ENCODE measurements at places on chromosomes 1 and 21. TPM values are rescaled to one million over a fixed set of nuclear protein-coding genes. Genes with fewer than 3 reads are reported as not detected.

GRCh38 chr1:173424782-173425407 lies 52.2 kb upstream of the PRDX6 start:
- no peaks in the 10 kb centered on the region for H3K27me3 ChIP-seq
- H3K27ac ChIP-seq, result no peak overlapping the region
- no peaks in the 10 kb centered on the region for H3K36me3 ChIP-seq

DNA sequence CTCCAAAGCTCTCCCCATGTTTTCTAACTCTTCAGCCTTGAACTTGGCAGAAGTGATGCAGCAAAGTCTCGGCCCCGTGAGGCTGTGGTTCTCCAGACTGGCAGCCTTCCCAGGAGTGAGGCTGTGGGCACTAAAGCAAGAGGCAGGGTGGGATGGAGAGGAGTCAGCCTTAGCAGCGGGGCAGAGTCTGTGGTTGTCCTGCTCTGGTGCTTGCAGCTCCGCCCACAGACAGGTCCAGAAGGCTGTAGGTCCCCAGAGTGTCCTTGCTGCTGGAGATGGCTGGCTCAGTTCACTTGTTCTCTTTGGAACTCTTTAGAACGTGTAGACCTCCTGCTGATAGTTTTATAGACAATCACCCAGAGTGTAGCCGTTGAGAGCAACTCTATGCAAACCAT lies 142.6 kb downstream of the AJAP1 start:
- no peak for DNase-seq
- no peaks in the 10 kb centered on the region for H3K27me3 ChIP-seq
- no peaks in the 10 kb centered on the region for H3K36me3 ChIP-seq

DNA sequence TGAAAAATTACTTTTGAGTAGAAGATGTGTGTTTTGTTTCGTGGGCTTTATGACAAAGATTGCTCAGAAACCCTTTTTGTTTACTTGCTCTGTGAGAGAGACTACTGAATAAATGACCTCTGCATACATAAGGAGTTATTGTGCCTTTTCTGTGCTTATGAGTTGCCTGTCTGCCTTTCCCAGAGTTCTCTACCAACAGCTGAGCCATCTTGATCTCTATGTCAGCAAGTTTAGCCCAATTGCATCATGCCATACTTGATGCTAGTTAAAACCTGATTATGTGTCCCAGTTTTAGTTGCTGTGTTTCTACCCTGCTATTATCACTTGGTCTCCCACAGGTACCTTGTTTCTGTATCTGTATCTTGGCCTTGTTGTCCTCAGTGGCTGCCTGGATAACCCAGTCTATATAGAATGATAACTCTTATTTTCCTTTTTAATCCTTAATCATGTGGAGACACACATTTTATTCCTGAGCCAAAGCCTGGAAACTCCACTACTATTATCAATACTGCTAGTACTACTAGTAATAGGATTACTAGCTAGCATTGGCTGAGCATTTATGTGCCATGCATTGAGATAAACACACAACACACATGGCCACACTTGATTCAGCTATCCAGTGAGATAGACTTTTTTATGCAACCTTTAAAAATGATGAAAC lies 28.7 kb upstream of the GNG12 start:
- H3K36me3 ChIP-seq, result no peaks in the 10 kb centered on the region
- DNase-seq, result no peak
- no peak overlapping the region for H3K4me3 ChIP-seq
- H3K4me1 ChIP-seq, result no peaks in the 10 kb centered on the region

C21orf58 gene
- polyA plus RNA-seq, result 6.3 TPM

TRIM46 gene
- polyA plus RNA-seq, result 3.4 TPM

Measured in B cell (primary cell).